Gastrocnemius medialis (tissue), 4 donors: ENCODE measurements at places on chromosomes 11 and 22.

GRCh38 chr11:93196816-93197379 is 893 bp downstream of the SLC36A4 start:
- DNase-seq: no peak

- DNase-seq: no peak
Measured at GRCh38 chr22:26477341-26477731, 6.2 kb downstream of the HPS4 start.

- no peak for DNase-seq
Measured at GRCh38 chr11:28168718-28169117, 60.5 kb downstream of the METTL15 start.

DNA sequence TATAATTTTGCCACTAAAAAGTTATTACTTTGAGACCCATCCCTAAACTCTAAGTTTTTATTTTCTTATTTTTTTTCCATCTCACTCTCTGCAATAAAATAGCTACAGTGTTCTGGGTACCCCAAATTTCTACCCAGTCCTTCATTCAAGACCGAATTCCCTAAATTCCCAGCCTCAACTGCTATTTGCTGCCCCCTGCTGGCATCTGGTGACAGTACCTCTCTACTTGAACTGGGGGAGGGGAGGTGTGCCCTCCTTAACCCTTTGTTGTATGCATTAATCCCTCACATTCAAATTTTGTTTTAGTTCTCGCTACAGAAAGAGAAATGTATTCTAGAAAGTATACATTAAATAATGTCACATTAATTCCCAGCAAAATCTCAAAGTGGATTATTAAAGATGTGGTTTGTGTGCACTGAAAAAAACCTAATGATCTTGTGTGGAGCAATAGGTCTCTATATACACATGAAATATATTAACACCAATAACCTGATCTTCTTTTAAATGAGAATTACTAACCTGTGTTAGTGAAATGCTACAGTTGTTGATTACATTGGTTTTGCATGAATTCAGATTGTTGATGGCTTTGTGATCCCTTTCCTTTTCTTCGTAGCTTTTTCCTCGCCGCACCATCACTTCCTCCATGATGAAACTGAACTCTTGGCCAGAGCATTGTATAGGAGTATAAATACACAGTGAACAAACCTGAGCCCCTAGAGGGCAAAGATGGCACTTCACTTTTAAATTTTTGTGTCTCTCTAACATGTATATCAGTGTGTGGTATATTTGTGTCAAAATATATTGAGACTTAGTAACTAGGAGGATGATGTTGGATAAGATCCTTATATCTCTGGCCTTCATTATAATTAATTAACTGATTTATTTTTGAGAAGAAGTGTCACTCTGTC is 590.0 kb downstream of the METTL15 start:
- peak; percentile 3 for DNase-seq

DNA sequence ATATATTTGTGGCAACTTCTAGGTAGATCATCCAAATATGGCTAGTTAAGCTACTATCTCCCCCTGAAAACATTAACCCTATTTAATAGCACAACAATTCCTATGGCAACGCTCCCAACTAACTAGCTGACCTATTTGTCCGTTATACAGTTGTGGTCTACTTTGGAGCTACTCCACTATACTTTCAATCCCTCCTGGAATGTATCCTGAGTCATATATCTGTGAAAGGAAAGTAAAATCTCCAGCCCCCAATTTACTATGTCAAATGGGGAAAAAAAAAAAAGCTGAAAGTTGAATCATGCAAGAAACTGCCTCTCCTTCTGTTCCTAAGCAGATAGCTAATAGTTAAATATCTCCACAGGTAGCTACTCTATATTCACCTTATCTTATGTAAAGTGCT is 128.5 kb downstream of the CD44 start:
- no peak for DNase-seq
